CD4-positive, alpha-beta T cell treated with Interleukin-21 for 1 hour (primary cell): ENCODE measurements at places on chromosomes 3 and 15.

- DNase-seq = no peak
Observed at GRCh38 chr3:72494130-72494529, 354.1 kb downstream of the SHQ1 start.

DNA sequence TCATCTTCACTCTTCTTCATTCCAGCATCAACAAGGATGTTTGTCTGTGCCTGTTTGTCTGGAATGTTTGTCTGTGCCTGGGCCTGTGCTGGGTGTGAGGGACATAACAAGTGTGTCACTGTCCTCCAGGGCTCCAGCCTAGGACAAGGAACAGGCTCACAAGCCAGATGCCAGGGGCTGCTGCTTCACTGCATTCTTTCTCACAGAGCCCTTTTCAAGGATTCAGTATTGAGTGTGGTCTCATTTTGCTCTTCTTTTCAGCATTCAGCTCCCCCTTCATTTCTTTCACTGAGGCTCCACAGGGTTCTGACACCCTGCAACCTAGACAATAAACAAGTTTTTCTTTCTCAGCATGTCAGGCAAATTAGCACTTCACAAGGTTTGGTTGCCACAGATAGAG lies 43.6 kb upstream of the KY start:
- DNase-seq = no peak

DNA sequence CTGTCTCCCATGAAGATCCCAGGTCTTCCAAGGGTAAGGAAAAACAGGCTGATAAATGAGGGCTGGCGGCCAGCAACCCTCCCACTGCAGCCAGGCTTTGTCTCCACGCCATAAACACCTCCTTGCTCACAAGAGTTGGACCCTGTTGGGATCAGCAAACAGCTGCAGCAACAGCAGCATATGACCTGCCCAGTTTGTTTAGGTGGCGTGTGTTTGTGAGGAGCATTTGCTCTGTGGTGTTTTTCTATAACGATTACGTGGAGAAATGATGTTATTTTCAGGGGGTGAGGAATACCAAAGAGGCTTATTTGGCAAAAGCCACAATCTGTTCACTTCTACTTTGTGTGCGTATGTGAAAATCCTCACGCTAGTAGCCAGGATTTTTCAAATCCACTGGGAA lies 58.5 kb downstream of the RFTN1 start:
- DNase-seq = no peak

- DNase-seq = no peak
Observed at GRCh38 chr15:87744815-87745214, 511.7 kb downstream of the NTRK3 start.

GRCh38 chr3:137294139-137294538 lies 336.4 kb downstream of the IL20RB start:
- no peak for DNase-seq

- no peak for DNase-seq
Observed at GRCh38 chr3:62911526-62911925, 36.3 kb upstream of the CADPS start.

- DNase-seq = no peak
Observed at GRCh38 chr3:10370429-10370828, 49.5 kb upstream of the SEC13 start.

DNA sequence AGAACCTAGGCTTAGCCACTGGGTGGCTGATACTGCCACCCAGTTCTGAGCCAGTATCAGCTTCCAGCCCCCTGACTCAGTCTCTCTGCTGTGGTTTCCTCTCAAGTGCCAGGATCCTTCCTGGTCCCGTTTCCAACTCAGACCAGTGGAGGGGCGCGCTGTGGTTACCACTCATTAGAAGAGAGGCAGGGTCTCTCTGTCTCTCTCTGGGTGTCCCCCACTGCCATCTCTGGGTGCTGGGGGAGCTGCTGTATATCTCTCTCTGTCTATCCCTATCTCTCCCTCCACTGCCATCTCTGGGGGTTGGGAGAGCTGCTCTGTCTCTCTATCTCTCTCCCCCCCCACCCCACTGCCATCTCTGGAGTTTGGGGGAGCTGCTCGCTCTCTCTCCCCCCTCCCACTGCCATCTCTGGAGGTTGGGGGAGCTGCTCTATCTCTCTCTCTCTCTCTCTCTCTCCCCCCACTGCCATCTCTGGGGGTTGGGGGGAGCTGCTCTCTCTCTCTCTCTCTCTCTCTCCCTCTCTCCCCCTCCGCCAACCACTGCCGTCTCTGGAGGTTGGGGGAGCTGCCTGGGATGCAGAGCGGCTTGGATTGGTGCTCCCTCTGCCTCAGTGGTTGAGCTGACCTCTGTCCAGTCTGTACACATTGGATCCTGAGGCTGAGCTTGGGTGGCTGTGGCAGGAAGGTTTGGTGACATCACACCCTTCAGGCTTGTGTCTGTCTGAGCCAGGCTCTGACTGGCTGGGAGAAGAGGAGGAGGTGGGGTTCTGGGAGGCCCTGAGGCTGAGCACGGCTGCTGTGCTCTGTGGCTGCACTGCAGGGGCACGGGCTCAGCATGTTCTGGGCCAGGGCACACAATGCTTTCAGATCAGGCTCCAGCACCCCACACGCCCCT lies 98.9 kb downstream of the APBA2 start:
- no peak for DNase-seq

- DNase-seq = no peak
Observed at GRCh38 chr3:58005669-58006068, 2.6 kb upstream of the FLNB start.

DNA sequence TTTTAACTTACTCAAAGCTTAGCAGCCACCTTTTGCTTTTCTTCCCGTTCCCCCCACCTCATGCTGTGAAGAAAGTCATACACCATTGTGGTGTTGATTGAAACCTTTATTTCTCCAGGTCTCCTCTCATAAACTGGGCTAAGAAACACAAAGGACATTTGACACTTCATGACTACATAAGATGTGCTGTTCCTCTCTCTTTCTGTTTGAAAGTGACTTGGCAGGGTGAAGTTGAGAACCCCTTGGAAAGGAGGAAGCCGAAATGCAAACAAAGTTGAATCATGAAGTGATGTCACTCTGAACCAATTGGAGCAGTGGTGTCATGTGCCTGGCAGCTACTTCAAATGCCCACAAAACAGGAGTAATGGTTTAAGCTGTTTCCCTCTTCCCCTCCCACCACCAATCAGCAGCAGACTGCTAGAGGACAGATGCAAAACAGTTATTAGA lies 174.7 kb downstream of the IGF1R start:
- DNase-seq = no peak

GRCh38 chr15:49888734-49889133 lies 230.3 kb downstream of the ATP8B4 start:
- no peak for DNase-seq

DNA sequence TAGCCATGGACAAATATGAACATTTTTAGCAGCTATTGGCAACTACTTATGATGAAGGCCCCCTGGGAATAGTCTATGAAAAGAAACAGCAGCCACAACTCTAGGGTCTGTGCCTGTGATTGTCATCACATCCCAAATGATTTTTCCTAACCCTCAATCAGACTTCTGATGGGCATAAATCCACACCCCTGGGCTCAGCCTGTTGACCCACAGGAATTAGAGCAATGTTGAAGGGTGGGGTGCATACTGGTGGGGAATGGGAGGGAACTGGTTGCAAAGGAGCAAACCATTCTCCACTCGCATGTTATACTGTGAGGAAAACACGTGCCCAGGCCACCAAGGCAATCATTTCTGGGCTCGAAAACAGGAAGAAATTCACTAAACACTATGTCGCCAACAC lies 106.5 kb upstream of the CTNNB1 start:
- DNase-seq = no peak

DNA sequence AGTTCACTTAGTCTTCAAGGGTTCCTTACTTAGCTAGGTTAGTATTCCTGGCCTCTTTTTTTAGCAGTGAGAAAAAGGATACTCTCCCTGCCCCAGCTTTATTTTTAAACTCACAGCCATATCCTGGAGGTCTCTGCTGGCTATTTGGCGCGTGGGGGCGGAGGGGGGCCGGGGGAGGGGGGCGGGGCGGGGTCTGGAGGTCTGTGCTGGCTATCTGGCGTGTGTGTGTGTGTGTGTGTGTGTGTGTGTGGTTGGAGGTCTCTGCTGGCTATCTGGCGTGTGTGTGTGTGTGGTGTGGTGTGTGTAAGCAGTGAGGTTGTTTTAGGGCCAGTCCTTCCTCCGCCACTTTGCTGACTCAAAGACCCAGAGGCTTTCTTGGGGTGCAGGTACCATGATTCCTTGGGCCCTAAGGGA lies 579 bp upstream of the PLAAT1 start:
- DNase-seq = no peak

DNA sequence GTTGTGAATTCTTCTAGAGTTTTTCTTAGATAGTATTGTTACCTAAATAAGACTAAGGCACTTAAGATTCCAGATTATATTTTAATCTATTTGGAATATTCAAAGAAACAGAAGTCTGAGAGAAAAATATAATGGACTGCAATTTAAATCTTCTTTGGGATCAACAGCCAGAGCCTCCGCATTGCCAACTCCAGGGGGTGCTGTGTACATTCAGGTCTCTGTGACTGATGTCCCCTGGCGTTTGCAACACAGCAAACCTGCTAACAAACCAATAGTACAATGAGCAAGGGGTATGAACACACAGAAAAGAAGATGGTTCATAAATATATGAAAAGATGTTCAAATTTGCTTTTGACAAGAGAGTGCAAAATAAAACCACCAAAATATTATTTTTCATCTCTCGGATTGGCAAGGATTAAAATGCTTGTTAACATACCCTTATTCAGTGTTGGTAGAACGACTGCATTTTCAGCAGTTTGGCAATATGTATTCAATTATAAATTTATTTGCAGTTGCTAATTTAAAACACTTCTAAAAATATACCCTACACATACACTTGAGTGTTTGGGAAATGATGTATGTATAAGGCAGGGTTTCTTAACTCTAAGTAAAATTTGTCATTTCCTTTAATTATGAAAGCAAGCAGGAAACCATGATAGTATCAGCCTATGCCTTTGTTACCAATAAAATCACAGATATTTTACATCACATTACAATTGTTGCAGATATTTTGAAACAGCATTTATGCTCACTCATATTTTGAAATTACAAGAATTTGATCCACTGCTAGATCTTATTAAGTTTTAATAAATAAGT lies 16.1 kb upstream of the TM4SF1 start:
- DNase-seq = peak; percentile 20

- no peak for DNase-seq
Observed at GRCh38 chr3:169980055-169980454, 13.4 kb downstream of the SEC62 start.

DNA sequence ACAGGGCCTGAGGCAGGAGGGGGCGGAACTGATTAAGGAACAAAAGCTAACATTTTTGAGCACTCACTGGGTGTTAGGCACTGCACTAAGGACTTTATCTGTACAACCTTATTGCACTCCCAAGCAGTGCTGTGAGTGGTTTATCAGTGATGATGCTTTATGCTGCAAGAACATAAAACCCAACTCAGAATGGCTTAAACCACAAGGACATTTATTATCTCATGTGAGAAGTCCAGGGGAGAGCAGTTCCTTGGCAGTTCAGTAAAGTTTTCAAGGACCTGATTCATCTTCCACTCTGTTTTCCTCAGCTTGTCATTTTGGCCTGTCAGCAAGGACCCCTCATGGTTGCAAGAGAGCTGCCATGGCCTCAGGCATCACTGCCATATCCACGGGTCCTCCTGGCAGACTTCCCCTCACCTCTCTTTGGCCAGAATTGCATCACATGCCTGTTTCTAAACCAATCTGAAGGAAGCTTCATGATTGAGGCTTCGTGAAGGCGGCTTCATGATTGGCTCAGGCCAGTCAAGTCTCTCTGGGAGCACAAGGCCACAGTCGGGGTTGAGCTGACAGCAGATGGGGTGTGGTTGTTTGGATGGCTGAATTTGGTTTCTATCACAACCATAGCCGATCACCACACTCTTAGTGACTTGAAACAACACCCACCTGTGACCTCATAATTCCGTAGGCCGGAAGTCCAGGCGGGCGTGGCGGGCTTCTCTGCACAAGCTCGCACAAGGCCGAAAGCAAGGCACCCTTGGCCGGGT lies 15.8 kb downstream of the EFCC1 start:
- peak; percentile 73 for DNase-seq

DNA sequence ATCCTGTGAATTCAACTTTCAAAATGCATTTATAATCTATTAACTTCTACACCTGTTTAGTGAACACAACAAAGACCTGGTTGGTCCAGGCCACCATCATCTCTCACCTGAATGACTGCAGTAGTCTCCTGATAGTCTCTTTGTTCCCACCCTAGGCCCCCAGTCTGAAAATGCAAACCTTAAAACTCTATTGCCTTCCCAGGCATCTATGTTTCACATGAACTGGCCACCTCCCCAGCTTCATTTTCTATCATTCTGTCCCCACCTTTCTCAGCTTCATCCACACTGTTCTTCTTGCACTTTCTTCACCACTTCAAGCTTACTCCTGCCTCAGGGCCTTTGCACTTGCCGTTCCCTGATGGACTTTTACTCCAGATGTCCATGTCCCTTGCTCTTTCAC lies 45.0 kb downstream of the CLSTN2 start:
- no peak for DNase-seq

GRCh38 chr3:63441262-63441661 lies 163.2 kb downstream of the SYNPR start:
- no peak for DNase-seq

GRCh38 chr3:69869643-69870042 lies 129.9 kb upstream of the SAMMSON start:
- no peak for DNase-seq

GRCh38 chr15:95845862-95846515 lies 484.5 kb upstream of the NR2F2 start:
- DNase-seq = no peak

DNA sequence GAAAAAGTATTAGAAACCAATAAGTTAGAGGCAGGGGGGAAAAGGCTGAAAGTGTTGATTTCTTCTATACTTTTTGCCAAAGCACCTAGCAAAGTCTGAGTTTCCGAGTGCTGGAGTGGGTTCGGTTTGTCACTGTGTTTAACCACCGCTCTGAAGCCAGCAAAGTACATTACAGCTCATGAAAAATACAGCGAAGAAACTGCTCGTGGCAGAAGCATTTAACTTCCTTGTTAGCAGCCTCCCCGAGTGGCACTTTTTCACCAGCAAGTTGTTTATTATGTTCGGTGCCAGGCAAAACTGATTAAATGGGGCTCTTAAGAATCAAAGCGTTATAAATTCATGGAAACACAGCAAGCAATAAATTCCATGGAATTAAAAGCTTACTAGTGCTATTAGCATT lies 313.6 kb downstream of the FOXP1 start:
- DNase-seq = no peak
